ENCODE measurements at places on chromosomes 4 and X.

DNA sequence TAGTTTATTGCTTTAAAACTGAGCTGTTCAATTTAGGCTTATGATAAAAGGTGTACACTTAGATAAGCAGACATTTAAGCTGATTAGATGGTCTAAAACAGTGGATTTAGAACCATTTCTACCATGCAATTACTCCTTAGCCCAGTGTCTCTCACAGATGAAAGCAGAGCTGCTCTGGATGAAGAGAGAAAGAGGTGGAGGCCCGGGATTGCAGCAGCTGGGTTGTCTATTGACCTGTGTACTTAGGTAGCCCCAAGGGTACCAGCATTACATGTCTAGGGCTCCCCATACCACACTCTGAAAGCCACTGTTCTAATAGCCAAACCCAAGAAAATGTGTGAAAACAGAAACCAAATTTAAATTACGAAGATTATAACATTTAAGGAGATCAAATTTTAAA lies 86.0 kb upstream of the GIMD1 start:
- H3K27ac ChIP-seq, result no peak overlapping the region
- H3K4me3 ChIP-seq, result no peak overlapping the region
- DNase-seq, result no peak
- H3K4me1 ChIP-seq, result no peaks in the 10 kb centered on the region
- H3K36me3 ChIP-seq, result no peaks in the 10 kb centered on the region

DNA sequence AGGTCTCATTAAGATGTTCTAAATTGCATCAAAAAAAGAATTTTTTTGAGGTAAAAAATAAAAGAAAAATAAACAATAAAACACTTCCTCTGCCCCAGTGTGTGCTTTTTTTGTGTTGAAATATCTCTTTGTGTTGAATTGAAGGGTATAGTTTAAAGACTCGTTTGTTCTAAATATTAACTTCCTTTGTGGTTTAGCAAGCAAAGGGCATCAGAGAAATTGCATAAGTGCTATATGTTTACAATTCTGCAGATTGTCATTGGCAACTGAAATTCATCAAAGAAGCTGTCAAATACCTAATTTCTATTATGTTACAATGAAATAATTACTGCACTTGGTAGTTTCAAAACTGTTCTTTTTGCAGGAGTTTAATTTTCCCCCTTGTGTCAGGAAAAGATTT lies 260.5 kb downstream of the DKK2 start:
- no peak overlapping the region for H3K27ac ChIP-seq
- DNase-seq, result no peak
- no peak overlapping the region for H3K4me3 ChIP-seq
- no peaks in the 10 kb centered on the region for H3K36me3 ChIP-seq
- H3K4me1 ChIP-seq, result no peaks in the 10 kb centered on the region

DNA sequence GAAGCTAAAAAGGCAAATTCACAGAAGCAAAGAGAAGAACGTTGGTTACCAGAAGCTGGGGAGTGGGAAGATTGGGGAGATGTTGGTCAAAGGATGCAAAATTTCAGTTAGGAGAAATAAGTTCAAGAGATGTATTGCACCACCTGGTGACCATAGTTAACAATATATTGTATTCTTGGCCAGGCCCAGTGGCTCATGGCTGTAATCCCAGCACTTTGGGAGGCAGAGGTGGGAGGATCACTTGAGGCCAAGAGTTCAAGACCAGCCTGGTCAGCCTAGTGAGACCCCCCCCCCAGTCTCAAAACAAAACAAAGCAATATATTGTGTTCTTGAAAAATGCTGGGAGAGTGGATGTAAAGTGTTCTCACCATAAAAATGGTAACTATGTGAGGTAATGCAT lies 67.9 kb downstream of the TAB3 start:
- DNase-seq, result no peak
- no peaks in the 10 kb centered on the region for H3K4me1 ChIP-seq
- no peak overlapping the region for H3K4me3 ChIP-seq
- no peak overlapping the region for H3K27ac ChIP-seq

- no peak overlapping the region for H3K27ac ChIP-seq
- H3K36me3 ChIP-seq, result no peaks in the 10 kb centered on the region
Observed at GRCh38 chr4:26140150-26140898, 180.5 kb upstream of the RBPJ start.

GRCh38 chrX:152821145-152821765 lies 9.3 kb downstream of the CETN2 start:
- H3K27me3 ChIP-seq, result peaks cover 7% of the 10 kb centered on the region
- H3K36me3 ChIP-seq, result no peaks in the 10 kb centered on the region
- no peak overlapping the region for H3K4me3 ChIP-seq
- no peaks in the 10 kb centered on the region for H3K4me1 ChIP-seq
- DNase-seq, result peak; percentile 59

Measured in cardiac muscle cell (in vitro differentiated cells and primary cell).